ENCODE measurements at places on chromosomes 11 and 22. TPM values are rescaled to one million over a fixed set of nuclear protein-coding genes. Genes with fewer than 3 reads are reported as not detected.

The EWSR1 gene
- total RNA-seq = 445 TPM

The XKR3 gene
- total RNA-seq = not detected

The GSTT2 gene
- total RNA-seq = not detected

The CNIH2 gene
- 1.0 TPM for total RNA-seq

The APBB1 gene
- total RNA-seq = 24.1 TPM

The ISX gene
- total RNA-seq = not detected

The TRIM6 gene
- 0.14 TPM for total RNA-seq

The XPNPEP3 gene
- total RNA-seq = 17.6 TPM

The SAMM50 gene
- 60.5 TPM for total RNA-seq

The MPST gene
- 21.0 TPM for total RNA-seq

The OR4C13 gene
- total RNA-seq = not detected

Measured in activated CD4-positive, alpha-beta T cell treated with anti-CD3 and anti-CD28 coated beads, Interleukin-2, amount 10 ng/mL, durations not matched to agents 24 days and 14 days (primary cell).